ENCODE measurements at places on chromosomes 5 and 9.
A peak's percentile ranks its signal among the peaks of the same experiment; 100 is the strongest.

DNA sequence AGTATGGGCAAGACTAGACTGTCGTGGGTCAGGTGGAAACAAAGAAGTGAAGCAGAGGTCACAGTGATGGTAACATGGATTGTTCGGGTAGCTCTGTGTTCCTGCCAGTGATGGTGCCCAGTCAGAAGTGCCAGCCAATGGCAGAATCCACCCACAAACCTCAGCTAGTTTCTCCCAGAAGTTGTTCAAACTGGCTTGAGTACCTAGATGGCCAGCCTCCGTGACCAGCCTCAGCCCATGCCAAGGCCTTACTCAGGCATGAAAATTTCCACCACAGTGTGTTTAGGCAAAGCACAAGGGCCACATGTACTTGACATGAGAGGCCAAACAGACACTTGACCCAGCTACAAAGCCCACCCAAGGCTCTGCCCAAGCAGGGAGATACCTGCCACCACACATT is 19.4 kb upstream of the BTNL9 start:
- no peak for DNase-seq

- DNase-seq = no peak
Observed at GRCh38 chr5:6705088-6705487, 8.1 kb upstream of the TENT4A start.

GRCh38 chr9:14197325-14197858 is 116.5 kb downstream of the NFIB start:
- DNase-seq = no peak

GRCh38 chr5:148820461-148821395 is 5.7 kb upstream of the ADRB2 start:
- DNase-seq = peak; percentile 71

DNA sequence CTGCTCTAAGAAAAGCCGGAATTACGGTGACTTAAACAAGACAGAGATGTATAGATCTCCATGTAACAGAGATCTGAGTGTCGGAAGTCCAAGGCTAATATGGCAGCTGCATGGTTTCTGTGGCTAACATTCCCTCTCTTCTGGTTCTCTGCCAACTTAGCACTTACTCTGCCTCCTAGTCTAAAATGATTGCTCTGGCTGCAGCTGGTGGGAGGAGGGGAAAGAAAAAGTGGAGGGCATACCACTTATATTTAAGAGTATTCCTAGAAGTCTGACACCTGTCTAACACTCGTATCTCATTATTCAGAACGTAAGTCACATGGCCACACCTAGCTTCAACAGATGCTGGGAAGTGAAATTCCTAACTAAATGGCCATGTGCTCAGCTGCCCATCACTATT is 551.5 kb upstream of the TLE4 start:
- DNase-seq = no peak

DNA sequence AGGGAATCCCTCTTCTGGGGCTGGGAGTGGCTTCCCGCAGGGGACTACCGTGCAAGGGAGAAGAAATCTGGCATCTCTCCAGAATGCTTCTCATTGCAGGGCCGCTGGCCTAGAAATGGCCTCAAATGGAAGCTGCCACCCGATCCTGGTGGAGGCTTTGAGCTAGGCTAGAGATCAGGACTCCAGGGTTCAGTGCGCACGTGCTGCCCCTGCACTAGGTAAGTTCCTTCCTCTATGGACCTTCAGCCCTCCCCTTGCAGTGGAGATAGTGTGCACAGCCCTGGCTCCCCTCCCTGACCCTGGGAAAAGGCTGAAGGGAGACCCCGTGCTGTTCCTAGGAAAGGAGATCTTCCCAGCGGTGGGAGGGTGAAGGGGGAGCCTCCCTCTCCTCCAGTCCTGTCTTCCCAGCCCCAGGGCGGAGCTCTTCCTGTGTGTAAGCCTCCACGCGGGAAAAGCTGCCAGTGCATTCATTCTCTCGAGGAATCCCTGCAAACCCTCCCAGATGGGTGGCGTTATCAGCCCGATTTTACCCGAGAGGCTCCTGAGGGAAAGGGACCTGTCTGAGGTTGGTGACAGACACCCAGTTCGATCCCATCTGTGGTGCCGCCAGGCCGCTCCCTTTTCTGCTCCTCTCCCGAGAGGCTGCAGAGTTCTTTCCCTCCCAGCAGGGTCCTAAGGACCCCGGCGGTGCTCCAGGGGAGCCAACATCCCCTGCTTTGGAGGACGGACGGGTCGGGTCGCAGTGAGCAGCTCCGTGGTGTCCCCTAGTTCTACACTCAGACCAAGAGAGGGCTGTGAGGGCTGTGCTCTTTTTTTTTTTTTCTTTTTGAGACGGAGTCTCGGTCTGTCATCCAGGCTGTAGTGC is 1.4 kb upstream of the CERCAM start:
- peak; percentile 41 for DNase-seq

GRCh38 chr9:129225815-129226214 is 47.8 kb upstream of the IER5L start:
- peak; percentile 78 for DNase-seq

- peak; percentile 13 for DNase-seq
Observed at GRCh38 chr9:84851935-84852585, 182.5 kb downstream of the NTRK2 start.

GRCh38 chr9:13171261-13171660 is 108.2 kb downstream of the MPDZ start:
- DNase-seq = no peak

DNA sequence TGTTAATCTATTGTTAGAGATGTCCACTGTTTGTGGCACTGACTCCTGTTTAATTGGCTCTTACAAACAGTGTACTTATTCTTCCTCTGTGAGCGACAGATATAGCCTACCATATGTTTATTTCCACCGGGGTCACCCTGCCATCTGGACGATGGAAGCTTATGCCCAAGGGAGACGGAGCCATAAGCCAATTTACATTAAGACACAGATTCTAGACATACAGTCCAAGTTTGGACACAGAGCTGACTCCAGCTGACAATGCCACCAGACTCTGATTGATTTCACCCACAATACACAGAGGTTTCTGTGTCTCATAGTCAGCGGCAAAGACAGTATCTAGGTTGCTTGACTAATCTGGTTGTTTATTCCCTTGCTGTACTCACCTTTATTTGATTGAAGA is 198.9 kb downstream of the ENC1 start:
- no peak for DNase-seq

GRCh38 chr9:107571148-107571547 is 81.6 kb upstream of the KLF4 start:
- DNase-seq = no peak

DNA sequence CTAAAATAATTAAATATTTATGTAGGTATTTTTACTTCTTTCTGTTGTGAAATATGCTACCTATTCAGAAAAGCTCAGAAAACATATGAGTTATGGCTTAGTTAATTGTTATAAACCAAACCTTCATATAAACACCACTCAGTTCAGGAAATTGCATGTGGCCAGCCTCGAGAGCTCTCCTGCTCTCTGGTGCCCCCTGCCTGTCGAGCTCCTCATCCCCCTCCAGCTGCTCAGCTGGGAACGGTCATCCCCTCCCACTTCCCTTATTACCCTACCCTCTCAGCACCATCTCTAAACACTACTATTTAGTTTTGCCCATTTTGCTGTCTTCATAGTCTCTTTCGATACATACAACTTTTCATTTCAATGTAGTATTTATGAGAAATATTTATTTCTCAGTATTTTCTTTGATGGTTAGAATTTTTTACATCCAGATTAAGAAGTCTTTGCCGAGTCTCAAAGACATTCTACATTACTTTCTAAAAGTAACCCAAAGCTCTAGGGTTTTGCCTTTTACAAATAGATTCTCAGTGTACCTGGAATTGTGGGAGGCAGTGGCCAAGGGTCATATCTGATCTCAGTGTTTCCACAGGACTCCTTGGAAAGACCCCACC is 51.2 kb upstream of the SEMA4D start:
- DNase-seq = peak; percentile 42

- peak; percentile 87 for DNase-seq
Observed at GRCh38 chr5:148387325-148387724, 3.6 kb downstream of the FBXO38 start.

DNA sequence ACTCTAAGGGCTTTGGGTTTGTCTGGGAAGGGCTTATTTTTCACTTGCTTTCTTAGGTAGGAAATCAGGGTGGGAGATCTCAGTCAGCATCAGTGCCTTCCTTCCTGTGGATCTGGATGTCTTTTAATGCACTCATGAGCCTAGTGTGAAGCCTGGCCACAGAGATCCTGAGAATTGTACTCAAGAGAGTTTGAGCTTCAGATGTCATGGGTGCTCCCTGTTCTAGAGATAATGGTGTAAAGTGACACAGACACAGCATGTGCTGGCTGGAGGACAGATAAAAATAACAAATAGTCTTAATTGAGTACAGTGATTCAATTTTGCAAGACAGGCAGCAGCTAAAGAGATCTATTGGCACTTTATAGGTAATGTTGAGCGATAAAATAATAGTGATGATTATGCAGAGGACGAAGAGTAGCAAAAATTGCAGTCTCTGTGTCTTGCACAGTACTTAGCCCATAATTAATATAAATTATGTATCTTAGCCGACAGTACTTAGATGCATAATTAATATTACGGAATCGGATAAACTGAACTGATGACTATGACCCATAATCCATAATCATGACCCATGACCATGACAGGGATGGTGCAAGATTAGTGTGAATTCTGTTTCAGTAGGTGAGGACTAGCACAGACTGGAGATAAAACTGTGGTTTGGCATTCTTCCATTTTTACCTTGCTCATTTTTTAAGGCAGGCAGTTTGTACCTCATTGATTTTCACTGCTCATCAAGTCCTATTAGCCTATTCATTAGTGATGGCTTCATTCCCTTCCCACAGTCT is 408.7 kb upstream of the PIK3R1 start:
- DNase-seq = no peak

- no peak for DNase-seq
Observed at GRCh38 chr5:79581535-79581934, 30.7 kb upstream of the TENT2 start.

DNA sequence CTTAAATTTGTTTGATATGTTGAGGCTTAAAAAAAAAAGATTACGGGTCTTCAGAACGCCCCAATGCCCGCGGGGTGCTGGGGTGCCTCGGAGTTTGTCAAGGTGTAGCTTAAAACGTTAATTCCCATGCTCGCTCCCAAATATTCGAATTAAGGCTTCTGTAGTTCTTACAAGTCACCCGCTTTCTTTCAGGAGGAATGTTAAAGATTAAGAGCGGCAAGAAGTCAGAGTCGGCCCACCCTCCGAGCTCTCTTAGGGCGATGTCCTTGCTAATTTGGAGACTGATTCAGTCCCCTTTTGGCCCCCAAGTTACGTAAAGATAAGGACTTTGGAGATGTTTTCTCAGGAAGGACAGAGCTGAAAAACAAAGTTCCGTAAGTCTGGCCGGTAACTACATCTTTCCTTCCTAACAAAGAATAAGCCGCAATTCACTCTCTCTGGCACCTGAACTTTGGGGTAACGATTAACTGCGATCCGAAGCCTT is 746 bp upstream of the NPM1 start:
- peak; percentile 43 for DNase-seq

GRCh38 chr9:130536701-130537107 is 42.7 kb upstream of the FUBP3 start:
- DNase-seq = no peak

- DNase-seq = no peak
Observed at GRCh38 chr9:93234600-93234999, 50.7 kb downstream of the WNK2 start.

DNA sequence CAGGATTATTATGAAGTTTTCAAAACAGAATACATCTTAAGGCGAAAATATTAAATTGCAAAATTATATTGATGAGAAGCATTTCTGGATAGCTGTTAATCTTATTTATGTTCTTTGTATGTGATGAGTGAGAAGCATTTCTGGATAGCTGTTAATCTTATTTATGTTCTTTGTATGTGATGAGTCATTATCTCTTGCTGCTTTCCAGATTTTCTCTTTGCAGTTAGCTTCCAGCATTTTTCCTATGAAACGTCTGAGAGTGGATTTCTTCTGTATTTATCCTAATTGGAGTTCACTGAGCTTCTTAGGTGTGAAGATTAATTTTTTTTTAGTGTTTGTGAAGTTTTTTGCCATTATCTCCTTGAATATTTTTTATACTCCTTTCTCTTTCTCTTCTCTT is 8.2 kb downstream of the TMEM232 start:
- no peak for DNase-seq

GRCh38 chr5:157454273-157454672 is 5.7 kb upstream of the NIPAL4 start:
- DNase-seq = no peak
